Esophagus muscularis mucosa (tissue), 4 donors: ENCODE measurements at places on chromosomes 11 and 22.

GRCh38 chr22:24140357-24140756 lies 40.9 kb upstream of the SUSD2 start:
- peak overlapping the region; percentile 68 for H3K27ac ChIP-seq
- DNase-seq: no peak
- no peaks in the 10 kb centered on the region for H3K27me3 ChIP-seq
- H3K36me3 ChIP-seq: peaks cover 2% of the 10 kb centered on the region

- DNase-seq: no peak
- H3K36me3 ChIP-seq: peaks cover 41% of the 10 kb centered on the region
- H3K4me3 ChIP-seq: no peak overlapping the region
- peaks cover 72% of the 10 kb centered on the region for H3K4me1 ChIP-seq
Observed at GRCh38 chr11:1757861-1758610, 5.7 kb downstream of the CTSD start.

GRCh38 chr22:37922191-37922590 lies 16.1 kb downstream of the MICALL1 start:
- H3K4me3 ChIP-seq: no peak overlapping the region
- H3K27ac ChIP-seq: peak overlapping the region; percentile 23
- H3K27me3 ChIP-seq: no peaks in the 10 kb centered on the region
- DNase-seq: no peak
- H3K36me3 ChIP-seq: peaks cover 100% of the 10 kb centered on the region

- peaks cover 33% of the 10 kb centered on the region for H3K4me1 ChIP-seq
- H3K27ac ChIP-seq: peak overlapping the region; percentile 89
- DNase-seq: no peak
- peak overlapping the region; percentile 74 for H3K4me3 ChIP-seq
- H3K36me3 ChIP-seq: peaks cover 7% of the 10 kb centered on the region
Observed at GRCh38 chr22:41544671-41545476, 604 bp upstream of the POLR3H start.

DNA sequence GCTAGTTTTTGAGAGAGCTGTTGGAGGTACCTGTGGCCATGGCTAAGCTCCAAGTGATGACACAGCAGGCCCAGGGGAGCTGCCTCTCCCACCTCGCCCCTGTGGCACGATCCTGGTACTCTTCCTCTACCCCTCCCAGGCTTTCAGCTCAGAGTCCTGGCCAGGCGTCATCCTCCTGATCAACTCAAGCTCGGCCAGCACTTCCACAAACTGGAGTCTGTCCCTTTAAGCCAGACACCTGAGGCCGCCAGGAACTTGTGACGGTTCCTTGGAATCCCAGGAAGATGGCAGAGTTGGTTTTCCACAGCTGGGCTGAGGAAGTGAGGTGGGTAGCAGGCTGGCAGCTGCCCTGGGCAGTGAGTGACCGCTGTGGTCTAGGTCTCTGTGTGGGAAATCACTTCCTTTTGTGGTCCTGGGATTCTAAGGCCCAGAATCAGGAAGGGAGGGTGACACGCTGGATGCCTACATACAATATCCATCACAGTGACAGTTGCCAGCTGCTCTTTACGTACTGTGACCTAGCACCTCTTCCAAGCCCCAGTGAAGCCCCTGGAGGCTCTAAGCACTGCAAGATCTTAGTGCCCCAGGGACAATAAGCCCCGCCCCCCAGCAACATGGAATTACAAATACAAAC lies 3.2 kb upstream of the CST6 start:
- H3K27me3 ChIP-seq: peaks cover 18% of the 10 kb centered on the region
- peaks cover 11% of the 10 kb centered on the region for H3K4me1 ChIP-seq
- no peak for DNase-seq
- no peak overlapping the region for H3K4me3 ChIP-seq
- peaks cover 28% of the 10 kb centered on the region for H3K36me3 ChIP-seq
- H3K27ac ChIP-seq: no peak overlapping the region

DNA sequence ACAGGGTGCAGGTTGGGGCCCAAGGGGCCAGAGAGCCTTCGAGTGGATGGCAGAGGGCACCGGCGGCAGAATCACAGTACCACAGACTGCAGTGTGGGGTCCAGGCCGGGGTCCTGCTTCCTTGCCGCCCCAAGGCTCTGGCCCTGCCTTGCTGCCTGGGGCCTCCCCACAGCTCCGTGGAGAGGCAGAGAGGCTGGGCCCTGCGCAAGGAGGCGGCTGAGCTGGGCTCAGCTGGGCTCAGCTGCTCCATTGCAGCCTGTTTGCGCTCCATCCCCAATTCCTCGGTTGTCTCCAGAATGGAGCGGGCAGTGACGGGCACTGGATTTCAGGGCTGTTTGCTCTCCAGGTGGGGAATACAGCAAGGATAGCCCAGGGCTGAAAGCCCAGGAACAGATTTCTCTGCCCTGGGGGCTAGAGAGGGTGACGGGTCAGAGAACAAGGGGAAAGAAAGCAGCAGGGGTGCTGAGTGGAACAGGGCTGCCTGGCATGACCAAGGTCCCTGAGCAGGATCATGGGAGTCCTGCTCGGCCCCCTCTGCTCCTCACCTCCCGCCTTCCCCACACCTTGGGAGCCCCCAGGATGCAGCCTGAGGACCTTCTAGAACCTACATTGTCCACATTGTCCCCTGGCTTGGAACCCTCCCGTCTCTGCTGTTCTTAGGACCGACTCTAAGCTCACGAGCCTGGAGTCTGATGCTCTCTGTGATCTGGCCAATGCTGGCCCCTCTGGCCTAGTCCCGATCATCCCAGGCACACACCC lies 18.9 kb downstream of the MRGPRG start:
- no peak overlapping the region for H3K27ac ChIP-seq
- H3K36me3 ChIP-seq: no peaks in the 10 kb centered on the region
- DNase-seq: no peak
- peaks cover 10% of the 10 kb centered on the region for H3K4me1 ChIP-seq

DNA sequence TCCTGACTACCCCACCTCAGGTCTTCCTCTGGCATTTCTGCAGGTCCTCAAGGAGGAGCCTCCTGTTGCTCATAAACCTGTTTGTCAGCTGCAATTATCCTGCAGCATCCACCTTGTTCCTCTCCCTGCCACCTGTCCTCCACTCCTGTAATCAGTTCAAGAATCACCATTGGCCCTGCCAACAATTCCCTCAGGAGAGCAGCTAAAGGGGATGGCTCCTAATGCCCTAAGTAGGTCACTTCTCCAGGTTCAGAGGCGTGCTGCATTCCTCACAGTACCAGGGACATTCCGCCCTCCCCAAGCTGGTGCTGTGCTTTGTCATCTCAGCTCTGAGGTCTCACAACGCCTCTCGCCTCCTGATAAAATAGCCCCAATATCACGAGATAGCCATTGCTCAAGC lies 2.1 kb downstream of the CLDN25 start:
- no peak overlapping the region for H3K4me3 ChIP-seq
- no peaks in the 10 kb centered on the region for H3K36me3 ChIP-seq
- no peak overlapping the region for H3K27ac ChIP-seq

DNA sequence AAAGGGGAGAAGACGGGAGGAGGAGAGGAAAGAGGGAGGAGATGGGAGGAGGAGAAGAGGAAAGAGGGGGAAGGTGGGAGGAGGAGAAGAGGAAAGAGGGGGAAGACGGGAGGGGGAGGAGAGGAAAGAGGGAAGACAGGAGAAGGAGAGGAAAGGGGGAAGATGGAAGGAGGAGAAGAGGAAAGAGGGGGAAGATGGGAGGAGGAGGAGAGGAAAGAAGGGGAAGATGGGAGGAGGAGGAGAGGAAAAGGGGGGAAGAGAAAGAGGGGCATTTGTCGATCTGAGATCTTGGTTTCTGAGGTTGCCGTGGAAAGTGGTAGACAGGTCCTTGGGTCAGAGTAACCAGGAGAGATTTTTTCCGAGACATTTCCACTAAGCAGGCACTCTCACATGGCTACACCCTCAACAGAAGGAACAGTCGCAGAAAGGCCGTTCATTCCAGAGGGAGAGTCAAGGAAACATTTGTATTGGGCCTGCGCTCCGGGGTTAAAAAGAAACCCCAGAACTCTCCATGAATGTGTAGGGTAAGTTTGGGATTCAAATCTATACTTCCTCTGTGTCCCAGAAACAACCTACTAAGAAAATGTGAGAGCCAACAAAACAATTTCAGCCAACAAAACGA lies 39.8 kb upstream of the CARS1 start:
- DNase-seq: no peak
- H3K27me3 ChIP-seq: no peaks in the 10 kb centered on the region
- no peak overlapping the region for H3K27ac ChIP-seq
- no peak overlapping the region for H3K4me3 ChIP-seq
- H3K4me1 ChIP-seq: peaks cover 14% of the 10 kb centered on the region

DNA sequence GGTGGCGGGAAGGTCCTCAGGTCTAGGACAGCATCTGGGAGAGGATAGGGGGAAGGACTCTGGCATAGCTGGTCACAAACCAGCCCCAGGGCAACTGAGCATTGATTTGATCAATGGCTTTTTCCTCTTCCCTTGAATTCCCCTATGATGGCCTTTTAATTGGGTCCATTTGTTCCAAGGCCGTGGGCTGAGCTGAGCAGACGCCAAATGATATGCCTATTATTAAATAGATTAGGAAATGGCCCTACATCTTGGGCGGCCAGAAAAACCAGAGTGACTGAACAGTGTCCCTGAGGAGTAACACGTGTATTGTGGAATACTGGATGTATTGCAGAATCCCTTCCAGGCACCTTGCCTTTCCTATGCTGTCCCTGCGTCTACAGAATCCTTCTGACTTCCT lies 26.7 kb upstream of the P2RY6 start:
- DNase-seq: no peak
- H3K4me1 ChIP-seq: peaks cover 14% of the 10 kb centered on the region
- H3K4me3 ChIP-seq: no peak overlapping the region
- H3K27me3 ChIP-seq: no peaks in the 10 kb centered on the region

DNA sequence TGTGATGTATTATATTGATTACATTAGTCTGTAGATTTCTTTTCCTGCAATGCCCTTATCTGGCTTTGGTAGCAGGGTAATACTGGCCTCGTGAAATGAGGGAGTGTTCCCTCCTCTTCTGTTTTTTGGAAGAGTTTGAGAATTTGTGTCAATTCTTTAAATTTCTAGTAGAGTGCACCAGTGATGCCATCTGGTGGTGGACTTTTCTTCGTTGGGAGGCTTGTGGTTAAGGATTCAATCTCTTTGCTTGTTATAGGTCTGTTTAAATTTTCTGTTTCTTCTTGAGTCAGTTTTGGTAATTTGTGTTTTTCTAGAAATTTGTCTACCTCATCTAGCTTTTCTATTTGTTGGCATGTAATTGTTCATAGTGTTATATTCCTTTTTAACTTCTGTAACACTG lies 18.9 kb downstream of the SHANK3 start:
- H3K36me3 ChIP-seq: peaks cover 6% of the 10 kb centered on the region
- no peak for DNase-seq
- H3K4me3 ChIP-seq: no peak overlapping the region
- H3K4me1 ChIP-seq: peaks cover 2% of the 10 kb centered on the region

DNA sequence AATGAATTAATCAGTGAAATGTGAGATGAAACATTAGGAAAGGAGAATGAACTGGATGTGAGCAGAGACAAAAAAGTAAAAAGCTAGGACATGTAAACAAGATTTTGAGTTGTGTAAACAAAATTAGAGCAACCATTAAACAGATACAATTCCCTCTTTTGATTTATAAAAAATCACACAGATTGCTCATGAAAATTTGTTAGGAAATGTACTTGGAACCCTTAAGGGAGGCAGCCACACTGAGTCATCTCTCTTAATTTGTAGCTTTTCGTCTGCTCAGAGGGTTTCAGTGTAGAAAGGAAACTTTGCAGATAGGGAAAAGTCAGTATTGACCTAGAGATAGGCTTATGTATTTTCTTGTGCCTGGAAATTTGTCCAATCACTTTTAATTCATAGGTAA lies 49.6 kb upstream of the ME3 start:
- H3K36me3 ChIP-seq: no peaks in the 10 kb centered on the region
- no peak overlapping the region for H3K4me3 ChIP-seq
- no peak overlapping the region for H3K27ac ChIP-seq
- H3K27me3 ChIP-seq: no peaks in the 10 kb centered on the region
- no peaks in the 10 kb centered on the region for H3K4me1 ChIP-seq

GRCh38 chr11:80255021-80255420 lies 814.2 kb upstream of the TENM4 start:
- H3K36me3 ChIP-seq: no peaks in the 10 kb centered on the region
- H3K4me3 ChIP-seq: no peak overlapping the region
- no peaks in the 10 kb centered on the region for H3K27me3 ChIP-seq
- H3K4me1 ChIP-seq: no peaks in the 10 kb centered on the region

- no peak overlapping the region for H3K27ac ChIP-seq
- no peak overlapping the region for H3K4me3 ChIP-seq
- DNase-seq: no peak
- H3K4me1 ChIP-seq: no peaks in the 10 kb centered on the region
Observed at GRCh38 chr11:65811764-65812475, 21.8 kb upstream of the SNX32 start.

GRCh38 chr22:25696763-25697162 lies 45.2 kb upstream of the MYO18B start:
- H3K27me3 ChIP-seq: no peaks in the 10 kb centered on the region
- no peaks in the 10 kb centered on the region for H3K36me3 ChIP-seq
- no peak overlapping the region for H3K27ac ChIP-seq
- DNase-seq: no peak

GRCh38 chr11:128607819-128608218 lies 20.5 kb upstream of the ETS1 start:
- H3K4me1 ChIP-seq: peaks cover 10% of the 10 kb centered on the region
- H3K27me3 ChIP-seq: no peaks in the 10 kb centered on the region
- no peaks in the 10 kb centered on the region for H3K36me3 ChIP-seq
- DNase-seq: no peak

GRCh38 chr11:79226126-79226525 lies 214.7 kb downstream of the TENM4 start:
- H3K27ac ChIP-seq: no peak overlapping the region
- no peaks in the 10 kb centered on the region for H3K4me1 ChIP-seq
- H3K27me3 ChIP-seq: no peaks in the 10 kb centered on the region

GRCh38 chr11:61332797-61333549 lies at the start of the genes DDB1 and TKFC:
Gene DDB1 (minus strand): TSS chr11:61333105. CDS start chr11:61332968, 137 bp downstream.
Gene TKFC (plus strand): TSS chr11:61333228. CDS start chr11:61334729, 1,501 bp downstream.
- DNase-seq: peak; percentile 98
- H3K4me1 ChIP-seq: peaks cover 31% of the 10 kb centered on the region
- H3K36me3 ChIP-seq: peaks cover 18% of the 10 kb centered on the region
- H3K27me3 ChIP-seq: no peaks in the 10 kb centered on the region
- H3K27ac ChIP-seq: peak within 1 kb of the TSS; percentile 94

DNA sequence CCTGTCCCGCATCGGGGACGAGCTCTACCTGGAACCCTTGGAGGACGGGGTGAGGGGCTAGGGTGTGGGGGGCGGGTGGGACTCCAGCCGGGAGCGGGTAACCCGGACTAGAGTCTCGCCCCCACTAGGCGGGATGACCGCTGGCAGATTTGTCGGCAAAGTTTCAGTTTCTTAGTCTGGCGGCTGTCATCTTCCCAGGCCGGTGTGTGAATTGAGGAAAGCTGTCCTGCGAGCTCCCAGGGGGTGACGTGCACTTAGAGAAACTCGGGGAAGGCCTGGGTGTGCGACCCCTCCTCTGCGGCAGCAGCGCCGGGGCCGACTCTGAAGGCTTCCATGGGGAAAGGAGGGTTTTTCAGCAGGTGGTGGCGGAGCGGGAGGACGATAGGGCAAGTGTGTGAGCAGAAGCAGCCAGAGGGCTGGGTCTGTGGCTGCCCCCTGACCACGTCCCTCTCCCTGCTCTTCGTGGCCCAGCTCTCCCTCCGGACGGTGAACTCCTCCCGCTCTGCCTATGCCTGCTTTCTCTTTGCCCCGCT lies 463 bp downstream of the RAD9A start:
- peak overlapping the region; percentile 90 for H3K4me3 ChIP-seq
- H3K4me1 ChIP-seq: peaks cover 40% of the 10 kb centered on the region
- H3K36me3 ChIP-seq: peaks cover 35% of the 10 kb centered on the region
